Stimulated activated CD8-positive, alpha-beta memory T cell treated with anti-CD3 and anti-CD28 coated beads, Interleukin-4, amount 100 ng/mL, for 4 hours (primary cell): ENCODE measurements at places on chromosomes 6 and 20.
A peak's percentile ranks its signal among the peaks of the same experiment; 100 is the strongest.

GRCh38 chr6:154125421-154125820 lies 86.4 kb downstream of the OPRM1 start:
- no peak for DNase-seq

DNA sequence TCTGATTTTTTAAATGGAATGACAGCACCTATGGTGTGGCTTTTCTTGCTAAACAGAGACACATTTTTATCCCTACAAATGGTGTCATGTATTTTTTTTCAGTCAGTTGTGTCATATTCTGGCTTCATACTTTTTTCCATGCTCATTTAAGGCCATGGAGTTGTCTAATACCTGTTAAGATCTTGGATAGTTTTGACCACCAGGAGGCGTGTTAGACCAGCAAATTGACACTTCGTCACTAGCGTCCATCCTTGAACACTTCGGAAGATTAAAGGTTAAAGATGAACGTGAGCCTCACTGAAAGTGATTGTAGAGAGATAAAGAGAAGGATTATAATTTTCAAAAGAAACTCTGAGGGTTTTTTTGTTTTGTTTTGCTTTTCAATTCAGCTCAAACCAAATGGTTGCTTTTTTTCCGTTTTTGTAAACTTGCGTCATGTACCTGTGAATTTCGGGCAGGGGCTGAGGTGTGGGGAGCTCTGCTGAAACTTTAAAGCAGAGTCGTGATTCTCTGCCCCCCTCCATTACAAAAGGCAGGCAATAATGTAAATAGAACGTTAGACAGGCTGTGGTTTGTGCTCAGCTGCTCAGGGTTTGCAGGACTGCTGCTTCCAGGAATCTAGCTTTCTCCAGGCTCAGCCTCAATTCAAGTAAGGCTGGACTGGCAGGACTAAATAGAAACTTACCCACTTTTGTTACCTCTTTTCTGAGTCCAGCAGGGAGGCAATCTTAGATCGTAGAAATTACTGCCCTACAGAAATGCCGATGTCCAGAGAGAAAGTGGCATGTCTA lies 245.1 kb downstream of the FOXA2 start:
- DNase-seq: no peak

- no peak for DNase-seq
These were observed 114.6 kb upstream of the HTR1E start for GRCh38 chr6:86822747-86823146.

DNA sequence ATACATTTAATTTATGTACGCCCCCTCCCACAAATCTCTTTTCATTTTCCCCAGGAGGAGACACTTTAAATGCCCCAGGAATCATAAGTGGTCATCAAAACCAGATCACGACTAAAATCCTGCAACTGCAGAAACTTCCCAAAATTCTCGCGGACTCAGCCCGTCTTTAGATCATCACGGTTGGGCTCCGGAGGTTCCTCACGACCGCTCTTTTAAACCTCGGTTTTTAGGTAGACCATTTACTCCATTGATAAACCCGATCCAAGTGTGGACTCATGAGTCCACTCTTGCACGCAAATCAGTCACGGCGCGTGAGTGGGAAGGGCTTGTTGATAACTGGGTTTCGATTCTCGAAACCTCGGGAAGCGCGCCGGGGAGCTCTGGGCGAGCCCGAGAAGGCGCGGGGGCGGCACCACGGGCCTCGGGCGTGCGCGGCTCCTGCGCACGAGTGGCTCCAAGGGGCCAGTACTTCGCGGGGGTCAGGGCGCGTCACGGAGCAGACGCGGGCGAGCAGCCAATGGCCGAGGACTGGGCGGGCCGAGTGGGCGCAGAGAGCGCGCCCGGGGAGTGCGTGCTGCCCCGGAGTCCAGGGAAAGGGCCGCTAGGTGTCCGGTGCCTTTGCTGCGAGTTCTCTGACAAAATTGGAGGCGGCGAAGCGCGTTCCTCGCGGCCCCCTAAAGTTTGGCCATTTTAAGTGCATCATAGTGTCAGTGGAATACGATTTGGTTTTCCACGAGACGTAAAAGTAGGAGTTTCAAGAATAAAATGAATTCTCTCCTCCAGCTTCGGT lies 635 bp upstream of the TENT5A start:
- DNase-seq: peak; percentile 57

DNA sequence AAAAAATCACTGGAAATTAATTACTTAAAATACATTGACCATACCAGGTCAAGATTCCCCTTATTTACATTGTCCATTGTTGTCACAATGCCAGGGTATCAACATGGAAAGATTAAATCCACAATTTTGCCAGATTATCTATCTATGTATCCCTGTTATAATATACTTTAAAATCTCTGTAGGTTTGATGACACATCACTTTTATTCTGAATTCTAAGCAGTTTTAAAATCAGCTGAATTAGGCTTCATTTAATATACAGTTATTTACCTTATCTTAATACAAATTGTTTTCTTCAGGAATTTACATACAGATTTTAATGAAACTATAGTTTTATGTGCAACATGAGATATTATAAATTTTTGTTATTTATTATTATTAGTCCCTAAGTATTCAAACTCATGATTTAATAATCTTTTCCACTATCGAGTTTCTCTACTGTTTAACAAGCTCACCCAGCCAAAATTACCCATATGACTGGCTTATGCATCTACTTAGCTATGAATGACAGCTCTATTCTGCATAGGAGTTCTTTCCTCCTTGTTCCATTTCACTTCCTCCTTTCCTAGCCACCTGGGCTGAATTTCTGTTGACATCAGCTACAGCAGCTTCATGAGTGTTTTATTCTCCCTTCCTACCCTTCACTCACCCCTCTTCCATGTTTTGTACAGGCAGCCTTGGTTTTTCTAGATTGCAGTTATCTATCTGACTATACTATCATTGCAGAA lies 654.2 kb upstream of the MAP3K7 start:
- DNase-seq: no peak

DNA sequence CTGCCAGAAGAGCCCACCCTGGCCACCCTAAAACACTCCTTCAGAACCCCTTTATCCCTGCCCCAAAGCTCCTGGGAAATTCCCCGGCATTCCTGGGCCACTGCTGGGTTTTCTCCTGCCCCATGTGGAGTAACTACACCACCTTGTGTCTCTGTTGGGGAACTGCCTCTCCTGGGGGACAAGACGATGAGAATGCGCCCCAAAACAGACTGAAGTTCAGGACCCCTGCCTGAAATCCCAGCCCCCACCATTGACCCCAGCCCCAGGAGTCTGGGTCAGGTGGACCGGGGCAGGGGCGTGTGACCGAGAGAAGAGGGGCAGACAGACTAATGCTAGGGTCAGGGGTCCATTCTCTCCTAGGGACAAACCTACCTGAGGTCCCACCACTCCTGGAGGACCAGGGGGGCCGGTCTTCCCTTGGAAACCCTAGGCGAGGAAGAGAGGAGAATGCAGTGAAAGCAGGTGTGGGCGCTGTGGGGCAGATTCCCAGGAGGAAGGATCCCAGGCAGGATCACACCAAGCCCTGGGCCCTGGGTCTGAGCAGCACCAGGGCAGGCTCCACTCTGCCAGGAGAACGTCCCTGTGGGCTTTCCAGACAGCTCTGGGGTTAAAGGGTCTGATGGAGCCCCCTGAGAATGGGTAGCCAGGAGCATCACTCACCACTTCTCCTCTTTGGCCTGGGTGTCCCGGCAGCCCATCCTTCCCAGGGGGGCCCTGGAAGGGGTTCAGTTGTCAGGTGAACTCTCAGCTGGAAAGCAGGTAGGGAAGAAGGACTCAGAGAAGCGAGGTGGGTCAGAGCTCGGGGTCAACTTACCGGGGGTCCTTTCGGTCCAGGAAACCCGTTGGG lies 19.4 kb downstream of the COL11A2 start:
- DNase-seq: no peak

DNA sequence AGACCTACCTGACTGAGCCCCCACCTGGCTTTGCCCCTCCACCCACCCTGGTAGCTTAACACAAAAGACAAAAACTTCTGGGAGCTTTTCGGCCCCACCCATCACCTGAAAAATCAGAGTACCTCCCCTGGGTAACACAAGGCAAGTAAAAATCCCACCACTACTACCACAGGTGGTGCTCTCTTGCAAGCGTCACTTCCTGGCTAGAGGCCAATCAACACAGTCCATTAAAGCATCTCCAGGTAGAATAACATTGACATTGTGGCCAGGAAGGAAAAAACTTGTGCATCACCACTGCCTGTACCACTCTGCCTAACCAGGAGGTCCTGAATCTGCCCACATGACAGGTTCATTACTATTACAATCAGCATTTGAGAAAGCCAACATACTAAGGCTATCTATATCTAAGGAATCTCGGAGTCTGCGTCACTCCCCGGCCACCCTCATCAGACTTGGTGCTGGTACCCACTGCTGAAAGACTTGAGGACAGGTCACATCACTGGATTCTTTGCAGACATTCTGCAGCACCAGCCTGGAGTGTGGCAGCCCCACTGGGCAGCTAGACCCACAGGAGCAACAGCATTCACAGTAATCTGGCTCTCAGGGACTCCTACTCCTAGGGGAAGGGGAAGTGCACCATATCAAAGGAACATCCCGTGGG lies 125.9 kb downstream of the CDK19 start:
- no peak for DNase-seq

DNA sequence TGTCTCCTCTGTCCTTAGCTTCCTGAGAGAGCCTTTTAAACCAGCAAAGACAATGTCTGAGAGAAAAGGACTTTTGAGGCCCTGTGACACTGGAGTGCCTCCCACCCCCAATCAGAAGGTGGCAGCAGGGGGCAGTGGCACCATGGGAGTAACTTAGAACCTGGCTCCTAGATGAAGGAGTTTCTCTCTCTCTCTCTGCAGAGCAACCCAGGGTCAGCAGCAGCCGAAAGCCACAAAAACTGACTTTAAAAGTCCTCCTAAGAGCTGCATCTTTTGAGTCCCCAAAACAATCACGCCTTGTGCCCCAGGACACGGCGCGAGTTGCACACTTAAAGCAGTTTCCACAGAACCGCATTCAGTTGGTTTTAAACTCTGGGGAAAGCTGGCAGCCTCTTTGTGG lies 5.3 kb upstream of the TCP11 start:
- no peak for DNase-seq

GRCh38 chr6:166057431-166057830 lies 110.2 kb downstream of the TBXT start:
- DNase-seq: no peak

GRCh38 chr20:15561707-15562404 lies 1011.4 kb downstream of the KIF16B start:
- DNase-seq: no peak

DNA sequence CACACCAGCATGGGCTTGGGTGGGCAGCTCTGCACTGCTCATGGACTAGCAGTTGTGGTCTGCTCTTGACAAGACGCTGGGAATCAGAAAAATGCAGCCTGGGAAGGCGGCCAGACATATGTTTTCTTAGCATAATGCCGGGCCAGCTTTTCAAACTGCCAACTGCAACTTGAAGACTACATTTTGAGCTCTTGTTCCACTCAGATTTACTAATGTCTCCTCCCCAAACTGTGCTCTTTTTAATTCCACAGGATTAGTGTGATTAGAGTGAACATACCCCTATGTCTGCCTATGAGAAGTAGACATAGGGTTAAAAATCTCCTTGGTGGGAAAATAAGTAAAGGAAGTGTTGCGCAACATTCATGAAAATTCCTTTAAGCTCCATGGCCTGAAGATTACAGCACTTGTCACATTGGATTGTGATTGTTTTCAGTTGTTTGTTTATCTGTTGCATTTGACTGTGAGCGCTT lies 5.3 kb upstream of the FNDC1 start:
- DNase-seq: no peak

GRCh38 chr6:20599302-20600051 lies 65.2 kb downstream of the CDKAL1 start:
- no peak for DNase-seq

- no peak for DNase-seq
These were observed 167.1 kb upstream of the SLC24A3 start for GRCh38 chr20:19045371-19045770.

GRCh38 chr6:155261111-155261900 lies 2.5 kb upstream of the CLDN20 start:
- DNase-seq: no peak

DNA sequence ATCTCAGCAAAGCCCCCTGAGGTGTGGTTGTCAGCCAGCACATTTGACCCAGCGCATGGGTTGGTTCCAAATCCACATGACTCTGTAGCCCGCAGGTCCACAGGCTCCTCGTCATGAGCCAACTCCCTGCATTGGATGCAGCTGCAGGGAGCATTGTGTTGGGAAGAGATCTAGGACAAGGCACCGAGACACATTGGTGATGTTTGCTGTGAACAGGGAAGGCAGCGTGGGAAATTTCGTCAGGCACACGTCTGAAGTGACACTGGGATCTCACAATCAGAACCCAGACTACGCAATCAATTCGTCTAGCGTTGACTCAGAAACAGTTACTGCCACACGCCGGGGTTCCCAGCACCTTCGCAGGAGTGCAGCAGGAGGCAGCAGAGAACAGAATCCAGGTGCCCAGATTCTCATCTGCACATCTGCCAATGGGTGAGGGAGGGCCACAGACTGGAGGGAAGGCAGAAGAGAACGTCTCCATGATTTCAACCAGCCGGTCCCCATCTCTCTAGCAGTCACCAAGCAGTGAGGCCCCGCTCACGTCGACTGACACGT lies 177.0 kb downstream of the TTLL2 start:
- no peak for DNase-seq

DNA sequence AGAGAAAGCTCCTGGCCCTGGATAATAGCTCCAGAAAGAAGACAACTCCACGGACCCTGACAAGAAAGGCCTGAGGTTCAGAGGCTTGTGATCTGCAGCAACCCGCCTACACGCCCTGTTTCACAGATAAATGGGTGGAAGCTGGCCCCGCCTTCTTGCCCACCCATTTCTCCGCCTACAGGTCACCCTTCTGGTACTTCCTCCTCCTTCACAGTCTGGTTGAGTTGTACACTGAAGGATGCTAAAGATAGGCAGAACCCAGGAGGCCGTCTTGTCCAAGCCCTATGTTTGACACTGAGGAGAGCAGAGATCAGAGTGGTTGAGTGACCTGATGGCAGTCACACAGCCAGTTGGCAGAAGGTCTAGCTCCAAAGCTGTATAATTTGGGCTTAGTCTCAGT lies 34.2 kb upstream of the MDGA1 start:
- peak; percentile 50 for DNase-seq

DNA sequence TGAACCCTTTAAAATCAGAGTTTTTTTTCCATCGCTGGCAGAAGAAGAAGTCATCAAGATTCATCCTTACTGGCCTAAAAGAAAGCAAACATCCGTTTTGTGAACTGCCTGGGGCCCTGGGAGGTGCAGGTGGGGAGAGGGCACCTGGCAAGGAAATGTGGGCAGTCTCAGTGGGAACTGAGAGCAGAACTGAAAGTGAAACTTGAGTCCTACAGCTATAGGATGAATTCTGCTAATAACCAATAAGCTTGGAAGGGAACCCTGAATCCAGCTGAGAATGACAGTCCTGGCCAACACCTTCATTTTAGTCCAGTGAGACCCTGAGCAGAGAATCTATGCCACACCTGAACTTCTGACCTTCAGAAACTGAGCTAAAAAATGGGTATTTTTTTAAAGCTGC lies 130.1 kb upstream of the ASCC3 start:
- no peak for DNase-seq

DNA sequence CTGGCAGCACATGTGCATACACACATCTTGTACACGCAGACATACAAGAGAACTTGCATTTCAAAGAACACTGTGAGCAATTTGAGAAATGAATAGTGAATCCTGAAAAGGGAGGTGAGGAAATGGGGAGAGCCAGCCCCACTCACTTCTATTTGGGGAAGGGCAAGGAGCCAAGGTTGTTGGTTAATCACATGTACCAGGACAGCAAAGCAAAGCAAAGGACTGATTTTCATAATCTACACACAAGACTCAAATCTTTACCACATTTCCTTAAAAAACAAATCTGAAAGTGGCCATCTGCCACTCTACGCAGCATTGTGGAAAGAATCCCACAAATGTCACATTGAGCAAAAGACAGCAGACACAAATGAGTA lies 35.0 kb upstream of the KIF16B start:
- DNase-seq: no peak

- no peak for DNase-seq
These were observed 59.2 kb upstream of the MYLIP start for GRCh38 chr6:16069671-16070070.
